ENCODE measurements at places on chromosomes 2 and 18.
A peak's percentile ranks its signal among the peaks of the same experiment; 100 is the strongest.

- peak; percentile 16 for DNase-seq
Measured at GRCh38 chr2:147297820-147298219, 547.0 kb upstream of the ACVR2A start.

DNA sequence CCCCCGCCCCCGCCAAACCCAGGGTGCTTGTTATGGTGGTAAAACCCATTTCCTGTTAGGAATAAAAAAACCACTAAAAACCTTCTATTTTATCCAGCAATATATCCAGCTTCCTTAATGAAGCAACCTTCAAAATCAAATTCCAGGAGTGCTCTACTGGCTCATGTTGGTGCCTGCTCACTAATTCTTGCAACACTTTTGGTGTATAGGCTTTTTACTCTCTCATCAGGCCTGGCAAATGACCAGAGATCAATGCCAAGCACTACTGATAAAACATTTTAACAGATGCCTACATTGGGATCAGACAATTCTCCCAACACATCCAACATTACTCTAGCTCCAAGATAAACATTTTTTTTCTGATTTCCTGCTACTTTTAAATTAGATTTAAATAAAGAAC is 312.4 kb downstream of the KCNJ3 start:
- no peak for DNase-seq

DNA sequence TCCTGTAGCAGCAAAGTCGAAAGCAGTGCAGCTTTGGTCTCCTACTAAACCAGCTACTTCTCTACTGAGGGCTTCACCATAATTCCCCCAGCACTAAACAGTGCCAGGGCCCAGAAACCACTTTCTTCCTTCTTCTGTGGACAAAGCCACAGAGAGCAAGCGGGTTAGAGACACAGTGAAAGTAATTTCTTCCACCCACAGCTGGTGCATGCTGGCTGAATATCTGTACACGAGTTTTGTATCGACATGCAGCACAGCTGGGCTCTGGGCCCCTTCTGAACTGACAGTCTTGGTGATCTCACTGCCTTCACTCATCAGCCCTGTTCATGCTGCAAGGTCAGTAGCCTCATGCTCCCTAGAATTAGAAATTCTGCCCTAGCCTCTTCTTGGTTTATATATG is 74.0 kb upstream of the SULT1C3 start:
- no peak for DNase-seq

DNA sequence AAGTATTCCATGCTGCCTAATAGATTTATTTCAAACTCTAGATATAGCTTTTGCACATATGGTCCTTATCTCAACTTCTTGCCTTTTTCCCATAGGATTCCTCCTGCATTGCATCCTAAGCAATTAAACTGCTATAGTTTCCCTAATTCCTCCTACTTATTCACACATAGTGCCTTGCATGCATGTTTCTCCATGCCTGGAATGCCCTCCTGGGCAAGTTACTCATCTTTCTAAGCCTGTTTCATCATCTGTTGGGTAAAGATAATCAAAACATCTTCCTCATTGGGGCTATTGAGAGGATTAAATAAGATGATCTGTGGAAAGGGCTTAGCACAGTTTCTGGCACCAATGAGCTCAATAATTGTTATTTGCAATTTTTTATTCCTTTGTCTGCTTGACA is 726.5 kb downstream of the SLC4A3 start:
- no peak for DNase-seq

DNA sequence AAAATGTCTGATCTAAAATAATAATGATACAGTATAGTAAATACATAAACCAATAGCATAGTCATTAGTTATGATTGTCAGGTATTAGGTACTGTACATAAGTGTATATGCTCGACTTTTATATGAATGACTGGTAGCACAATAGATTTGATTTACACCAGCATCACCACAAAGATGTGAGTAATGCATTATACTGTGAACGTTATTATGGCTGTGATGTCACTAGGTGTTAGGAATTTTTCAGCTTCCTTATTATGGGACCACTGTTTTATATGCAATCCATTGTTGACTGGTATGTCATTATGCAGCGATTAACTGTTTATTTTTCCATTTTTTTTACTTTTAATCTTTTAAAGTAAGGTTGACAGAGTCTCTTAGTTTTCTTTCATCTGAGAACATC is 23.7 kb downstream of the ATP9B start:
- no peak for DNase-seq

DNA sequence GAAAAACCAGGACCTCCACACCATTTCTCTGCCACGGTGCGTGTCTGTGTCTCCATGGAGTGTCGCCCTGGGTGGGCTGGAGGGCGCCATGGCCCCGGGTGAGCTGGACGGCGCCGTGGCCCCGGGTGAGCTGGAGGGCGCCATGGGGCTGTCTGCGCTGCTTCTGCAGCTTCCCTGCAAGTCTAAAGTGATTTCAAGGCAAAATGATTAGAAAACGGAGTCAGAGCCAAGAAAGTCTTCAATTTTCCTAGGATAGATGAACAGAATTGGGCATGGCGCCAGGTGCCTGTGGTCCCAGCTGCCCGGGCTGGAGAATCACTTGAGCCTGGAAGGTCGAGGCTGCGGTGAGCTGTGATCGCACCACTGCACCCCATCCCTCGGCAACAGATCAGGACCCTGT is 27.7 kb upstream of the NFATC1 start:
- DNase-seq, result no peak

GRCh38 chr2:73004466-73004865 is 67.0 kb downstream of the SFXN5 start:
- no peak for DNase-seq

DNA sequence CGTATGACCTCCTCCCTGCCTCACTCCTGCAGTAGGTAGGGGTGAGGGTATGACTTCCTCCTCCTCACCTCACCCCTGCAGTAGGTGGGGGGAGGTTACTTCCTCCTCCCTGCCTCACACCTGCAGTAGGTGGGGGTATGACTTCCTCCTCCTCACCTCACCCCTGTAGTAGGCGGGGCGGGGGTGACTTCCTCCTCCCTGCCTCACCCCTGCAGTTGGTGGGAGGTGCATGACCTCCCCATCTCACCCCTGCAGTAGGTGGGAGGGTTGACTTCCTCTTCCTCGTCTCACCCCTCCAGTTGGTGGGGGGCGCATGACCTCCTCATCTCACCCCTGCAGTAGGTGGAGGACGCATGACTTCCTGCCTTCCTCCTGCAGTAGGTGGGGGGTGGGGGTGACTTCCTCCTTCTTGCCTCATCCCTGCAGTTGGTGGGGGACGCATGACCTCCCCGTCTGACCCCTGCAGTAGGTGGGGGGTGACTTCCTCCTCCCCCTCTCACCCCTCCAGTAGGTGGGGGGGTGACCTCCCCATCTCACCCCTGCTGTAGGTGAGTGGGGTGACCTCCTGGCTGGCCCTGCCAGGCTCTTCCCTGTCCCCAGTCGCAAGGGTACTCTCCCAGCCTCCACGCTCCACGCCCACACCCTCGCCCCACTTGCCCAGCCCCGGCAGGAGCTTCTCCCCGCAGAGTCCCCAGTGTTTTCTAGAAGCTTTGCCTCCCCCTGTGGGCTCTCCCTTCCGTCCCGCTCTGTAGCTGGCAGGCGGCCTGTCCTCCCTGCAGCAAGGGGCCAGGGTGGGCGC is 39.3 kb downstream of the TSHZ1 start:
- DNase-seq, result no peak

GRCh38 chr2:102506743-102507142 is 33.7 kb downstream of the SLC9A4 start:
- DNase-seq, result no peak

DNA sequence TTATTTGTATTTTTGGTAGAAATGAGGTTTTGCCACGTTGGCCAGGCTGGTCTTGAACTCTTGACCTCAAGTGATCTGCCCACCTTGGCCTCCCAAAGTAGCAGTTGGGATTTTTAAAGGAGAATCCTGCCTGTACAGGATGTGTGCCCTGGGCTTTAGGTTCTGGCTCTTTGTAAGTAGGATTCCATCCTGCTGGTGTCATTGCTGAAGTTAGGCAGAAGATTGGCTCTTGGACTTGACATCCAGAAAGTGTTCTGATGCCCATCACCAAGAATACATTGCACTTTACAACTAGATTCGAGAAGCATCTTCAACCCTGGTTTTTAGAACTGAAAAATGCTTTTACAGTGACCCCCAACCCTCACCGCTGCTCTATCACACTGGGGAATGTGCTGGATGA is 4.4 kb upstream of the TWIST2 start:
- DNase-seq, result no peak

DNA sequence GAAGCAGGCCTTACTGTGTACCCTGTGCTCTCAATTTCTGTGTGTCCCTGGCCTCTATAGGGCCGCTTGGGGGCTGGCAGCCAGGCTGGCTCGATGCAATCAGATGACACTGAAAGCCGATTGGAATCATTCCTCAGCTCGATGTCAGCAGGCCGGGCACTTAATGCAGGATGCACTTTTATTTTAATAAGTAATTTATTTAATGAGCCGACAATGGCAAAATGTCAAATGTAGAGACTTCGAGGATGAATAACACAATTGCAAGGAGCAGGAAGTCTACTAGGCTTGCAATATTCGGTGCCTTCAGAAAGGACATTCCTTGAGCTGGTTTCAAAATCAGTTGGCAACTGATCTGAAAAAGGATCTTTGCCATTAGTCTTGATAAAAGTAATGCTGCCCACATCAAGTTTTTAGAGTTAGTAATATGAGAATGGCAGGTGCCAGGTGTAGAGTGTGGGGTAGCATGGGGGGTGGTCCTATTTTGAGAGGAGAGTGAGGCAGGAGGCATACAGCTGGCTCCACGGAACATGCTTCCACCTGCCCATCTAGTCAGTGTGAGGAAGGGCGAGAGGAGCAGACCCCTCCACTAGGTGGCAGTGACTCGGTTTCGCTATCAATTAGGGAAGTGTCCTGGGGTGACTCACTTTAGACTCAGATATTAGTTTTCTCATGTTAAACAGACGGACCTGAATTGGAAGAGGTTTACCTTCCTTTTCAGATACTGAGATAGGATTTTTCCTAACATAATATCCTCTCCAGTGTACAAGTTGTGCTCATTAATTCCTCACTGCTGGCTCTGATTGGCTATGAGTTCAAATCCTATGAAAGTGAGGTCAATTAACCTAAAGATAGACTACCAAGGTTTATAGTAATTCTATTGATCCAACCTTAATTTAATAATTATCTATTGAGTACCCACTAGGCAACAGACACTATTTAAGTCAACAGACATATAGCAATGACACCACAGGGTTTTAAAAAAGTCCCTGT is 80.9 kb downstream of the NABP1 start:
- peak; percentile 57 for DNase-seq

DNA sequence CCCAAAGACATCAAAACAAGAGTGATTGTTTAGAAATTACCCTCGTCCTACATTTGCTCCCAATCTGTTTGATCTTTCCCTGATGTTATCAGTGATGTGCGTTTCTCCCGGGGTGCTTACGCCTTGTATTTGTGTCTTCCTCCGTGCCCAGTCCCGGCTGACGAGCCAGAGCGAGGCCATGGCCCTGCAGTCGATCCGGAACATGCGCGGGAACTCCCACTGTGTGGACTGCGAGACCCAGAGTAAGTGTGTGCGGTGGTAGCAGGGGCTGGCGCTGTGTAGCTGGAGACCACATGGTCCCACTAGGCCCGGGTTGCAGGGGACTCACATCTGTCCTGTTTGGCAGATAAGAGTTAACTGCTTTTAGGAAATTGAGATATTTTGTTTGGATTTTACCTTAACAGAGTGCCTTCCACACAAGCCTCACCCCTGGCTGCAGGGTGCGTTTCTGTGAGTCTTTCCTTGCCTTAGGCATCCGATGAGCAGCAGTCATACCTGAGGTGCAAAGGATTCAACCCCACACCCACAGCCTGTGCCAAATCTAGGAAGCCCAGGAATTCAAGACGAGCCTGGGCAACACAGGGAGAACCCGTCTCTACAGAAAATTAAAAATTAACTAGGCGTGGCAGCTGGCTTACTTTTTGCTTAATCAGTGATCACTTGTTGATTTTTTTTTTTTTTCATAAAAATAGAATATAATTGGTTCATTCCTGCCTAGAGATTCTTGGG is 127.4 kb downstream of the GBX2 start:
- DNase-seq, result no peak

- DNase-seq, result no peak
Measured at GRCh38 chr18:39721712-39722111, 2156.1 kb upstream of the CELF4 start.

GRCh38 chr18:38520786-38521185 is 955.2 kb upstream of the CELF4 start:
- no peak for DNase-seq

GRCh38 chr2:190908532-190908931 is 27.9 kb downstream of the GLS start:
- DNase-seq, result no peak

DNA sequence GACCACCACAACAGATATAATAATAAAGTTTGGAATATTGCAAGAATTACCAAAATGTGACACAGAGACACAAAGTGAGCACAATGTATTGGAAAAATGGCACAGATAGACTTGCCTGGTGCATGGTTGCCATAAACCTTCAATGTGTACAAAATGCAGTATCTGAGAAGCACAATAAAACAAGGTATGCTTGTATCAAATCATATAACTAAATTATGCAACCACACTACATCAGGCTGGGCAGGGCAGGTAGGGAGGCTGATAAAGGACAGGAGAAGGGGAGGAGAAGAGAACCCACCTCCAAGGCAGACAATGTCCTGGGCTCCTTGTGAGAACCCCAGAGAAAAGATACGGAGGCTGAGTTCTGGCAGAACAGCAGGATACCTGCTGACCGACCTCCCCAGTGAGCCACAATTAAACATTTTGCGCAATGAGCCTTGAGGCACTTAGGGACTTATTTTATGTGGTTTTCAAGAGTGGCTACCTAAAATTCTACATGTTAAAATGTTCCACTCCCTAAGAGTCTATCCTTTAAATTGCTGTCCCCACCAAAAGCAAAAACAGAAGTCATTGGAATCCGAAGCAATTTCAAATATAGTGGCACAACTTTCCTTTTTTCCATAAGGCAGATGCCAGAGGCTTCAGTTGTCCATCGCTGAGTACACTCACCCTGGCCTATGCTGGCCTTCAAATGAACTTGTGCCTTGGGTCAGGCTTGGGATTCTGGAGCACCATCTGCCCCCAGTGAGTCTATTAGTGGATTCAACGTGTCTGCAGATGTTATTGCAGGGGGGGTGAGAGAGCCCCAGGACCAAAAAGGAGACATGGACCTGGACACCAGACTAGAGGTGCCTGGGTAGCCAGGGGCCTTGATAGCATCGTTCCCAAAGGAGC is 16.8 kb downstream of the WDFY1 start:
- no peak for DNase-seq

- no peak for DNase-seq
Measured at GRCh38 chr18:45054636-45055035, 373.9 kb downstream of the SETBP1 start.

All from stimulated activated CD4-positive, alpha-beta T cell treated with anti-CD3 and anti-CD28 coated beads, Interleukin-2, amount 100 ng/mL, for 24 hours (primary cell).